ENCODE measurements at places on chromosomes 3 and 15.

DNA sequence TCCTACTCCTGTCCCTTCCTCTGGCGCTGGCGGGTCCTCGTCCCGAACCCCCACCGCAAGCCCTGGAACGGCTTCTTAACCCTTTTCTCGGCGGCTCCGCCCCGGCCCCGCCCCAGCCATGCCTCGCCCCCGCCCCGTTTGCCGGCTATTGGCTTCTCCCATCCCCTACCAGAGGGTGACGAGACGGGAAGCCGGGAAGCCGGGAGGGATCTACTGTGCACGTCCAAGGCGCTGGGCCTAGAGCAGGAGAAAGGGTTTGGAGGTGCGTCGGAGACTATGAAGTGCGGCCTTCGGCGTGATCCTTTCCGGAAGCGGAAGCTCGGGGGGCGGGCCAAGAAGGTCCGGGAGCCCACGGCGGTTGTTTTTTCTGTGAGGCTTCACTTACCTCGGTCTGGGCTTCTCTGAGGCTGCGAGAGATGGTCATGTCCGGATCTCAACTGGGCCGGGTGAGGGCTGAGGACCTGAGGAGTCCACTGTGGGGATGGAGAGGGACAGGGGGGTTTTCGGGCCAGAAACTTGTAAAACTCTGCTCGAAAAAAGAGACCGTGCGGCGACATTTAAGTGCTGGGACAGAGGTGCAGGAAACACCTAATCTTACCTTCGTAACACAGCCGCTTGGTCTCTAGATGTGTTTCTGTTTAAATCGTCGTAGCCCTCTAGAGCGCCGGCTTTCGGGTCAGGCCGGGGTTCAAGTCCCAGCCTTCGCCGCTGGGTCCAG is 21.4 kb downstream of the ROPN1B start:
- peak; percentile 53 for DNase-seq

- DNase-seq: no peak
Observed at GRCh38 chr15:57824186-57824585, 117.7 kb downstream of the POLR2M start.

- no peak for DNase-seq
Observed at GRCh38 chr15:72369964-72370363, 5.8 kb downstream of the HEXA start.

DNA sequence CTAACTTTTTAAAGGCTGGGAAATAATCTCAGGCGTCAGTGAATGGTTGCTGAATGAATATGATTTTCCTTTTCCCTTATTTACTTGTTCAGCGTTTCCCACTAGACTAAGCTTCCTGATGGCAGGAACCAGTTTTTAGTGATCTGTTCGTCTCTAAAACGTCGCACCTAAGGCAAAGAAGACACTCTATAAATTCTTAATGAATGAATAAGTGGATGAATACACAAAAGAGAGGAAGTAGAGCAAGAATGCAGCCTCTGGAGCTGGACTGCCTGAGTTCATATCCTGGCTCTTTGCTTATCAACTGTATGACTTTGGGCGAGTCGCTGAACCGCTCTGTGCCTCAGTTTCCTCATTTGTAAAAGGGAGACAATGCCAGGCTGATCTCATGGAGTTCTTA is 38.7 kb downstream of the WNT7A start:
- no peak for DNase-seq

DNA sequence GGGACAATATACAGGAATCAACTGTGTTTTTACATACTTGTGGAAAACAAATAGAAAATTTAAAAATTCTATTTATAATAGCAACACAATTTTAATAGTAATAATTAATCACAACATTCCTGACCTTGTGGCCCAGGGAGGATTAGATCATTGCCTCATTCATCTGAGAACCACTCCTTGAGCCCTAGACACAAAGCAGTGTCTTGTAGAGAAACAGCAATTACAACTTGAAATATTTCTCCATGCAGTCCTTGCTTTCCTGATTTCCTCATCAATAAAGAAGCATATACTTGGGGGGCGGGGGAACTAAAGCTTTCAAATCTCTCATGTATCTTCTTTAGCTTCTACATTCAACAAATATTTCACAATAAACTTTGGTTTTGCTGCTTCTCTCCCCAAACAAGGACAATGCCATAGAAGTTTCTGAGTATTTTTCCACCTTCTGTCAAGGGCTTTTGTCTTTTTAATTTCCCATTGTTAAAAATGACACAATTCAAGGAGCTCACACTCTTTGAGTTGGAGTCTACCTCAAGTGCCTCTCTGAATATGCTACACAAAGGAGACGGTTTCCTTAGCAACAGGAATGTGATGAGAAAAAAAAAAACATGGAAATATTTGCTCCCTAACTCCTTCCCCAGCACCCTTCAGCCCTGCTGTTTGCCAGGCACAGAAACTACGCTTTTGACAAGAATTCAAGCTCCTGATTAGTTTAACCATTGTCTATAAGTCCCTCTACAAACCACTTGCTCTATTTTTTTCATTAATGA is 118.8 kb downstream of the ARPP21 start:
- no peak for DNase-seq

DNA sequence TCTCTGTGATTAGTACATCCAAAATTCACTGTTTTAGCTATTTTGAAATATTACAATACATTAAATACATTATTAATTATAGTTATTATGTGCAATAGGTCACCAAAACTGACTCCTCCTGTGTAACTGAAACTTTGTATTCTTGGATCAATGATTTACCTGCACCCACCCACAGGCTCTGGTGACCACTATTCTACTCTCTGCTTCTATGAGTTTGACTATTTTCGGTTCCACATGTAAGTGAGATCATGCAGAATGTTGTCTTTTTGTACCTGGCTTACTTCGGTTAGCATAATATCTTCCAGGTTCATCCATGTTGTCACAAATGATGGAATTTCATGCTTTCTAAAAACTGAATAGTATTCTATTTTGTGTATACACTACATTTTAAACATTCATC is 43.8 kb downstream of the SLC2A2 start:
- DNase-seq: no peak

DNA sequence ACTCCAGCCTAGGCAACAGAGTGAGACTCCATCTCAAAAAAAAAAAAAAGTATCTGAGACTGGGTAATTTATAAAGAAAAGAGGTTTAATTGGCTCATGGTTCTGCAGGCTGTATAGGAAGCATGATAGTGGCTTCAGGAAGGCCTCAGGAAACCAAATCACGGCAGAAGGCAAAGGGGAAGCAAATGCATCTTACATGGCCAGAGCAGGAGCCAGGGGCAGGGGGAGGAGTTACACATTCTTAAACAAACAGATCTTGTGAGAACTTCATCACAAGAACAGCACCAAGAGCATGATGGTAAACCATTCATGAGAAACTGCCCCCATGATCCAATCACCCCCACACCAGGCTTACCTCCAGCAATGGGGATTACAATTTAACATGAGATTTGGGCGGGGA is 37.2 kb downstream of the ACAP2 start:
- DNase-seq: no peak

DNA sequence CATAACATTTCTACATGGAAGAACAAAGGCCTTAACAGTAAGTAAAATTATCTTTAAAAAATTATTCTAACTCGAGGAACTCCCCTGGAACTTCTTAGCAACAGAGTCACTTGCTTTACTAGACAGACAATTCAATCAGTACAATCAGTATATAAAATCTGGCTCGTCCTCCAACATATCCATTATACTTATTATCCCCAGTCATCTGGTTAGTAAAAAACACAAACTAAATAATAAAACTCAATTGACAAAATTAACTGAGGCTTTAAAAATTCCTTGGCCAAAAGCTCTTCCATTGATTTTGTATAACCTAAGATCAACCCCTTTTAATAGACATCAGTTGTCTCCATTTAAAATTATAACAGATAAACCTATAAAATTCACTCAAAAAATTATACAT is 105.6 kb downstream of the MYRIP start:
- DNase-seq: no peak

GRCh38 chr3:46665763-46666452 is 27.6 kb downstream of the ALS2CL start:
- DNase-seq: no peak

GRCh38 chr15:25481208-25481859 is 42.5 kb upstream of the UBE3A start:
- no peak for DNase-seq

GRCh38 chr3:178129109-178129508 is 407.1 kb upstream of the KCNMB2 start:
- no peak for DNase-seq

GRCh38 chr3:100104817-100105413 is 9.4 kb downstream of the FILIP1L start:
- DNase-seq: no peak

DNA sequence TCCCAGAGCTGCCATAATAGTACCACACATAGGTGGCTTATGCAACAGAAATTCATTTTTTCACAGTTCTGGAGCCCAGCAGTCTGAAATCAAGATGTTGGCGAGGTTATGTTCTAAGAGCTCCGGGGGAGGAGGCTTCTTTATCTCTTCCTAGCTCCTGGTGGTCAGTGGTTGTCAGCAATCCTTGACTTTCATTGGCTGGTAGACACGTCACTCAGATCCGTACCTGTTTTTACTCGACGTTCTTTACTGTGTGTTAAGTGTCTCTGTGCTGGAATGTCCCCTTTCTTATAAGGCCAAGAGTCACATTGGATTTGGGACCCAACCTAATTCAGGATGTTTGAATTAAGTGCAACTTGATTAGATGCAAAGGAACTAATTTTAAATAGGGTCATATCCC is 218.5 kb upstream of the CNTN3 start:
- DNase-seq: no peak
